Activated T-helper 17 cell treated with anti-CD3 and anti-CD28 coated beads, Interleukin-2, amount 50 U/mL, for 72 hours (primary cell): ENCODE measurements at places on chromosomes 1 and 21. TPM values are rescaled to one million over a fixed set of nuclear protein-coding genes. Genes with fewer than 3 reads are reported as not detected.

DNA sequence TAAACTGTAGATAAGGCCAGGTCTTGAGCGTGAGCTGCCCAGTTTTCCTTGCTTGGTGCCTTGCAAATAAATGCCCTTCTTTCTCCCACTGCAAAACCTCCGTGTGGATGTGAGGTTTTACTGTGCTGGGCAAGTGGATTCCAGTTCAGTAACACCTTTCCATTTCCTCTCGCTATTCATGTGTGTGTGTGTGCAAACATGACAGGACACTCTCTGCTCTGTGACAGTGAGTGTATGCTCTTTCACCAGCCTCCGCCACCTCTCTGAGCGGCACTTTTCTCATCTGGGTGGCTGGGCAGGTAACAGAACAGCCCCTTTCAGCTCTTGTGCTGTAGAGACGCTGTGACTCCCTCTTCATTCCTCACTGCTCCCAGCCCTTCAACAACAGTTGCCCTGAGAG is 23.9 kb downstream of the CNIH3 start:
- ATAC-seq = no peak

GRCh38 chr1:49086327-49086726 is 309.6 kb upstream of the BEND5 start:
- no peak for ATAC-seq

GRCh38 chr1:177448652-177449357 is 278.0 kb downstream of the BRINP2 start:
- ATAC-seq = no peak

CFAP107 gene
- total RNA-seq = not detected

FCRL4 gene
- total RNA-seq = not detected

GRCh38 chr1:1213345-1214265 is at the start of gene TNFRSF4:
TSS of gene TNFRSF4 (minus strand) at chr1:1214153. CDS start at chr1:1214127, 26 bp downstream.
- ATAC-seq = peak; percentile 8

DNA sequence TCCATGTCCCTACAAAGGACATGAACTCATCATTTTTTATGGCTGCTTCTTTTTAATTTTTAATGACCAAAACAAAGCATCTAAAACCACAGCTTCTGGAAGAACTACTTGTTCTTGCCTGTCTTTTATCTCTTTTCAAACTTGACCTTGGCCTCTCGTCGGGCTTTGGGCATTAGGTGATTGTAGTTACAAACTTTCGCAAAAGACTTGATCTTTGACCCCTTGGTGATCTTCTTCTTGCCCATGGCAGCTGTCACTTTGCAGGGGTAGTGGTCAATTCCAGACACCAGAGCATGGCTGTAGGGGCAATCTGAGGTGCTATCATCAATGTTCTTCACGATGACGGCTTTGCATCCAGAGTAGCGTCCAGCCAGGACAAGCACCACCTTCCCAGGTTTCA is 67.8 kb downstream of the EPB41 start:
- ATAC-seq = no peak

KLHDC7A gene
- not detected for total RNA-seq

MYBPH gene
- not detected for total RNA-seq

DNA sequence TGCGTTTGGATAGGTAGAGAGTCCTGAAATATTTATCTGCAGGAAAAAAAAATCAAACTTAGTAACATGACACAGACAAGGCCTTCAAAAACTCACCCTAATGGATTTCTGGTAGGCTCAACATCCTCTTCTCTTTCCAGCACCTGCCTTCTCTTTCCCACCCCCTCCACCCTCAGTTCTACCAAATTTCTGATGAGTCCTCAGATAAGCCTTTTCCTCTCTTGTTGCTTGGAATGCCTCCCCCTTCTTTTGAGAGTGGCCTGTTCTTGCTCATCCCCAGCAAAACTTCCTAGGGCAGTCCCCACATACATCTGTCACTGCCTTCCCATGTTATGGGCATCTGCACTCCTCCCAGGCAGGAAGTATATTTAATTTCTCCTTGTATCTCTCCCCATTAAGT is 7.6 kb upstream of the LBR start:
- no peak for ATAC-seq

DNA sequence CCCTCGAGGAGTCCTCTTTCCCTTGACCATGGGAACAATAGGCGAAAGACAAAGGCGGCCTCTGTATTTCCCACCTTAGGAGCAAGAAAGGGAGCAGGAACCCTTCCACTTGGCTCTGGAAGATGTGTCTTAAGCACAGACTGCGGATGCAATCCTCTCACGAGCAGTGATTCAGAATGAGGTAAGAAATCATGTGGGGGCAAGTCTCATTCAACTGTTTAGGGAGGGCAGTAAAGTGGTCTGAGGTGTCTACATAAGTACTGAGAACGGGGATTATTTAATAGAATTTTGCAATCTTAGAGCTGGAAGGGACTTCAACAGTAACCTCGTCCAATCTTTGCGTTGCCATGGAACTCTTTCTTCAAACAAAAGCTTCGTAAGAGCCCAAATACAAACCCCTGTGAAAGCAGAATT is 1.6 kb upstream of the DYRK3 start:
- ATAC-seq = no peak

- ATAC-seq = peak; percentile 92
Observed at GRCh38 chr1:231376875-231377549, 38.9 kb downstream of the SPRTN start.

GRCh38 chr1:214446772-214447556 is 104.4 kb downstream of the PTPN14 start:
- ATAC-seq = no peak

KRTAP13-1 gene
- not detected for total RNA-seq

KMO gene
- 0.40 TPM for total RNA-seq

- ATAC-seq = no peak
Observed at GRCh38 chr1:219697682-219698081, 84.8 kb upstream of the ZC3H11B start.

- no peak for ATAC-seq
Observed at GRCh38 chr21:33395891-33396331, 7.3 kb upstream of the IFNGR2 start.

DNA sequence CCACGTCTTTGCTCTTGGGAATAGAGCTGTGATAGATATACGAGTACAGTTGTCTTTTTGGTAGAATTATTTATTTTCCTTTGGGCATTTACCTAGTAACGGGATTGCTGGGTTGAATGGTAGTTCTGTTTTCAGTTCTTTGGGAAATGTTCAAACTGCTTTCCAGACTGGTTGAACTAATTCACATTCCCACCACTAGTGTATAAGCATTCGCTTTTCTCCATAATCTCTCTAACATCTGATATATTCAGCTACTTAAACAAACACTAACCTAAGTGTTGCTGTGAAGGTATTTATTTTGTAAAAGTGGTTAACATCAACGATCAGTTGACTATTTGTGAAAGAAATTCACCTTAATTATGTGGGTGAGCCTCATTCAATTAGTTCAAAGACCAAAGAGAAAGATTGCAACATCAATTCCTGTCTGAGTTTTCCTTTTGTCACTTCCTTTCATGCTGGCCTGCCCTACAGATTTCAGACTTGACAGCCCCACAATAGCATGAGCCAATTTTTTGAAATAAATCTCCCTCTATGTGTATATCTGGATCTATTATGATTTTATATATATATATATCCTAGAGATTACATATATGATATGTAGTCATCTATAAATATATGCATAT is 26.7 kb upstream of the DUSP10 start:
- no peak for ATAC-seq

DNA sequence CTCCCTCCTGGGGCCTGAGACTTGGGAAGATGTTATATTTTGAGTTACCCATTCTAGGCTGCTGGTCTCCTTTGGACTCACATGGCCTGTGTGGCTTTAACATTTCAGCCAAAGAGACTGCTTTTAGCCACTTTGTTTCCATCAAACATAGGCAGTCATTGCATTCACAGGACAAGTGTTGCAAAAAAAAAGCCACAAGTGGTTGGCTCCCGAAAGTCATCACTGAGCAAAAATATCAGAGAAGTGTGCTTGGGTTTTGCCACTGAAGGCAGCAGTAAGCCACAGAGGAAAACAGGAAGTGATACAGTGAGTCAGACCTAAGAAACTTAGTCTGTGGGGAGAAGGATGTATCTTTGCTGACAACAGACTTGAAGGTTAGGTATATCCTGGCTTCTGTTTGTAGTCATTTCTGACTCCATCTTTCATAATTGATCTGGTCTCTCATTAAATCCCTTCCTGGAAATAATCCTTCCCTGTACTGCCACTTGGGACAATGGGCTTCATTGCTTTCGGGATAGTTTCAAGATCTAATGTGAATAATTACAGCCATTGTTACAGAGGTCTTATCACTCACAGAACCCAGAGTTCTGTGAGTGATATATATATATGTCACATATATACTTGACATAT is 80.9 kb downstream of the COLGALT2 start:
- peak; percentile 98 for ATAC-seq

DNA sequence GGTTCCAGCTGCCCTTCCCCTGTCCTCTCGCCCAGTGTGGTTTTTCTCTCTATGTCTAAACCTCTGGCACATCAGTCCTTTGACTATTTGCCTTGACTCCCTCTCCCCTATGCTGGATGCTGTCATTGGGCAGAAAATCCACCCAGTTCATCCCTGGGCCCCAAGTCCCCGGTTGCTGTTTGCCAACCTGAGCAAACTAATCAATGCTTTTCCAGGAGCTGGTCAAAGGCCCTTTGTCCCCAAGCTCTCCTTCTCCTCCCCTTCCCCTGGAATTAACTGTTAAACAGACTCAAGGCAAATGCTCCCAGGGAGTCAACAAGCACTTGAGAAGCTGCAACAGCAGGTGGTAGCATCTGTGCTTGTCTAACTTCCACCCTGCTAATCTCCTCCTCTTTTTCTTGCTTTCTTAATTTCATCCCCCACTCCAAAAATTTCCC is 102.7 kb downstream of the LMX1A start:
- ATAC-seq = no peak

DNA sequence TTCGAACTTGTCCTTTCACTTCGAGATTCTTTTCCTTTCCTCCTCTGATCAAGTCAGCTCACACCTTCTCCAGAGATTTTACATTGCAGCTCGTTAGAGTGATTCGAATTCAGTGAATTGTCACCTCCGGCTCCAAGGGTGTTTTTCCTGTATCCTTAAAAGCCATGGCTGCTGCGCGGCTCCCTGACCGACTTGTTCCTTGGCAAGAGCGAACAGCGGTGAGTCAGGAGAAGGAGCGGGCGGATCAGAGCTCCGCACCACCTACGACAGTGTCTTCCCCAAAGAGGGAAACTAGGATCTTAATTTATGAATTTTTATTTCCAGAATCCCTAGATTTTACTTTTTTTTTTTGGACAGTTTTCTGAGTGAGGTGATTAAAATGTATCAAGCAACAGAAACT is 204.4 kb upstream of the ADGRL2 start:
- ATAC-seq = no peak

- peak; percentile 20 for ATAC-seq
Observed at GRCh38 chr21:14451546-14451945, 68.6 kb upstream of the HSPA13 start.

DNA sequence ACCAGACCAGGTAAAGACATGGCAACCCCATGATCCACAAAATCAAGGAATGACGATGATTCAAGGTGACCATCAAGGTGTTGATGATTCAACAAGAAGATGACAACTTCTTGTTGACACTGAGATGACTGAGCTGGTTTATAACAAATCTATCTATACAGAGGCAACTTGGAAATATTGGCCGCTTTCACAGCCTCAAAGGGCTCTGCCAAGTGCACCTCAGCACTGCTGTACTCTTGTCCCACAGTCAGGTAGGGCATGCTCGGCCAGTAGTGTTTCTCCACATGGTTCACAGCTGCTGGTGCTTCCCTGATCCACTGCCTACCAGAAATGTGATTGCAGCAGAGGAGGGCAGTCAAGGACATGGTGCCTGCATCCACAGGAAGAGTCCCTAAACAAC is 125.2 kb upstream of the SYT6 start:
- no peak for ATAC-seq

FOXO6 gene
- total RNA-seq = 0.26 TPM

DNA sequence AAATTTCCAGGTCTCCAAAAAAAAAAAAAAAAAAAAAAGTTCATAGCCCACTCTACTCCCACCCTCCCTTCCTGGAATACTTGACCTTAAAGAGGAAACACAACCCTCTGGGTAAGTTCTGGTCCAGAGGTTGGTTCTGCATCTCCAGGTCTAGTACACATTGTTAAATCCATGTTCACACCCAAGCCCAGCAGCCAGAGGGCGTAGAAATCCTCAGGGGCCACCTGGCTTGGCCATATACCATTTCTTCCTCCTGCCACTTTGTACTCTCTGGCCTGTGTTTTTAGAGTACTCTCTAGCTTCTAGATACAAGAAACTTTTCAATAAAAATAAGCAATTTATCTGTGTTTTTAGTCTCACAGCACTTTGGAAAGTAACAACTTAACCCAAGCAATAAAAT is 89.3 kb downstream of the PHTF1 start:
- ATAC-seq = no peak

GRCh38 chr1:247493106-247493505 is 35.2 kb upstream of the OR2B11 start:
- ATAC-seq = no peak
